Regular cardiac myocyte (primary cell): ENCODE measurements at places on chromosomes 11 and 22. TPM values are rescaled to one million over a fixed set of nuclear protein-coding genes. Genes with fewer than 3 reads are reported as not detected.

SPTBN2 gene
- 3.3 and 13.8 TPM in 2 replicates for total RNA-seq

C11orf52 gene
- total RNA-seq: 0.38 and 1.4 TPM in 2 replicates

UBQLN3 gene
- total RNA-seq: not detected in 2 replicates

OTUB1 gene
- 47.6 and 92.2 TPM in 2 replicates for total RNA-seq

MAJIN gene
- not detected in 2 replicates for total RNA-seq

MMP12 gene
- 0.56 TPM in 1 of 2 replicates, not detected in the other for total RNA-seq

JRKL gene
- 16.9 and 19.6 TPM in 2 replicates for total RNA-seq

GTSE1 gene
- total RNA-seq: 0.56 and 11.3 TPM in 2 replicates

OR8H3 gene
- not detected in 2 replicates for total RNA-seq

KLHL35 gene
- 4.0 and 6.2 TPM in 2 replicates for total RNA-seq

SEZ6L gene
- not detected in 2 replicates for total RNA-seq

CLMP gene
- 116 and 324 TPM in 2 replicates for total RNA-seq

TMPRSS5 gene
- 0.28 TPM in 1 of 2 replicates, not detected in the other for total RNA-seq

SAA1 gene
- total RNA-seq: 0.77 and 3.1 TPM in 2 replicates

DGCR6 gene
- total RNA-seq: 0.19 and 2.3 TPM in 2 replicates

MYBPC3 gene
- not detected in 2 replicates for total RNA-seq

APOA5 gene
- total RNA-seq: under 0.01 TPM in 1 of 2 replicates, not detected in the other

PAMR1 gene
- 185 and 938 TPM in 2 replicates for total RNA-seq

C11orf91 gene
- not detected in 2 replicates for total RNA-seq

FAM227A gene
- 1.3 and 1.7 TPM in 2 replicates for total RNA-seq

PLEKHB1 gene
- 0.38 and 1.1 TPM in 2 replicates for total RNA-seq
